ENCODE measurements at places on chromosomes 7 and 10.

DNA sequence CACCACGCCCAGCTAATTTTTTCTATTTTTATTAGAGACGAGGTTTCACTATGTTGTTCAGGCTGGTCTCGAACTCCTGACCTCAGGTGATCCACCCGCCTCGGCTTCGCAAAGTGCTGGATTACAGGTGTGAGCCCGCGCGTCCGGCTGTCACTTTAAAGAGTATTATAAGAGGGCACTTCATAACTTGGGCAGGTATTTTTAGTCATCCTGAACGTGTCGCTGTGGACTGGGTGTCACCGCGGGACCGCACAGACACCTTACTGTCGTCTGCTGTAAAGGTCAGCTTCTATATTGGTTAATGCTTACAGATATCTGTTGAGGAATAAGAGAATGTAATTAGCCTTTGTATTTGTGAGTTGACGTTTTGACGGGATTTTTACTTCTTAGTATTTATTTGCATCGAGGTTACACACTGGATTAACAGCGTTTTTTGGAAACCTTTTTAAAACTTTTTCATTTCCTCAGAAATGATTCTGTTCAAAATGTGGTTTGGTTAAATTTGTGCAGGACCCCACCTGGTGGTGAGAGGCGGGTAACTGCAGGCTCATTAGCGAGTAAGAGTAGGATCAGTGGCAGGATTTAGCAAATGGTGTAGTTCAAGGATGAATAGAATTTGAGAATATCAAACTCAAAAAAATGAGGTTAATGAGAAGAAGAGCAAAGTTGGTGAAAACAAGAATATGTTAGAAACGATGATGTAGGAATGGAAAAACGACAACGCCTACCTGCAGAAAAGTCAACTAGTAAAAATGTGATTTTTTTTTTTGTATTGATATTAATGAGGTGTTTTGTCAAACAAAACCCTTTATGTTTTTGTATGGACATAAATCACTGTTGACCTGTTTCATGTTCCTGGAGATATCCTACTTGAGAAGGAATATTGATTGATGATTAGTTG is 3.2 kb downstream of the DNAJB6 start:
- DNase-seq, result peak; percentile 38

- DNase-seq, result peak; percentile 74
These were observed 51.4 kb downstream of the C10orf67 start for GRCh38 chr10:23293145-23293724.

DNA sequence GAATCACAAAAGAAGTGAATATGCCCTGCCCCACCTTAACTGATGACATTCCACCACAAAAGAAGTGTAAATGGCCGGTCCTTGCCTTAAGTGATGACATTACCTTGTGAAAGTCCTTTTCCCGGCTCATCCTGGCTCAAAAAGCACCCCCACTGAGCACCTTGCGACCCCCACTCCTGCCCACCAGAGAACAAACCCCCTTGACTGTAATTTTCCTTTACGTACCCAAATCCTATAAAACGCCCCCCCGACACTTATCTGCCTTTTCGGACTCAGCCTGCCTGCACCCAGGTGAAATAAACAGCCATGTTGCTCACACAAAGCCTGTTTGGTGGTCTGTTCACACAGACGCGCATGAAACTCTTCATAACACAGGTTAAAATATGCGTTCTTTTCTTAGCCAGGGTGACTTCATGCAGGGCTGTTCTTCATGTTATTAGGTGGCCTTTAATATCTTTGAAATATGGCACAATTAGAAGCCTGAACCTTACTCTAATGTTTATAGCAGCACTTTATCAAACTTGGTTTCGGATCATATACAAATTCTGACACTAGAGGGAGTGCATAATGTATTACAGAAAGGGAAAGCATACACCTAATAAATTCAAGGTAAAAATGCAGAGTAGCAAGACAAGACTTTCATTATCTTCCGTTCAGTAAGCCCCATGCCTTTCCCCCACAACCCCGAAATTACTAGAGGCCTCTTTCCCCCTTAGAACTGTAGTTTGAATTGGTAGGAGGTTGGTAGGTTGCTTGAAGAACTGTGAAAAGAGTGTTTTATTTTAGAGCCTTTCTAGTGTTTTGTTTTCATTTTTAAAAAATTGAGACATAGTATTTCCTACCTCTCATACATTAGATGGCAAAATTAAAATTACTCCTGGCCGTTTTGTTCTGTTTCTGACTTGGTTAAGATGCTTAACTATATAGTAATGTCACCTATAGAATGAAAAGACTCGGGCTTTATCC is 117.9 kb downstream of the NPY start:
- DNase-seq, result peak; percentile 25

- DNase-seq, result no peak
These were observed 461.4 kb upstream of the POT1 start for GRCh38 chr7:125390981-125391380.

DNA sequence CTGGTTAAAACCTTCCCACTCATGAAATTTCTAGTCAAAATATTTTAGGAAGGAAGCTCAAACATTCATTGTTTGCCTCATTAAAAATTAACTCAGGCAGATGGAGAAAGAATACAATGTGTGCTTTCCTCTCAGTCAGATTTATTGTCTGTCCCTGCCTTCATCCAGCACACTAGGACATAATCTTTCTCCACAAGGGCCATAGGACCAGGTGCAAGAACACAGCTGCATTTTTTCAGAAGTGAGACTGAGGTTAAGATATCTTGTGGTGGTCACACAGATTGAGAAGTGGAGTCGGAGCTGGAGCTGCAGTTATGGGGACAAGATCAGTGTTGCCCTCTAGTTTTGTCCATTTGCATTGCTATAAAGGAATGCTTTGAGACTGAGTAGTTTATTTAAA is 666.3 kb downstream of the CCSER2 start:
- DNase-seq, result no peak

DNA sequence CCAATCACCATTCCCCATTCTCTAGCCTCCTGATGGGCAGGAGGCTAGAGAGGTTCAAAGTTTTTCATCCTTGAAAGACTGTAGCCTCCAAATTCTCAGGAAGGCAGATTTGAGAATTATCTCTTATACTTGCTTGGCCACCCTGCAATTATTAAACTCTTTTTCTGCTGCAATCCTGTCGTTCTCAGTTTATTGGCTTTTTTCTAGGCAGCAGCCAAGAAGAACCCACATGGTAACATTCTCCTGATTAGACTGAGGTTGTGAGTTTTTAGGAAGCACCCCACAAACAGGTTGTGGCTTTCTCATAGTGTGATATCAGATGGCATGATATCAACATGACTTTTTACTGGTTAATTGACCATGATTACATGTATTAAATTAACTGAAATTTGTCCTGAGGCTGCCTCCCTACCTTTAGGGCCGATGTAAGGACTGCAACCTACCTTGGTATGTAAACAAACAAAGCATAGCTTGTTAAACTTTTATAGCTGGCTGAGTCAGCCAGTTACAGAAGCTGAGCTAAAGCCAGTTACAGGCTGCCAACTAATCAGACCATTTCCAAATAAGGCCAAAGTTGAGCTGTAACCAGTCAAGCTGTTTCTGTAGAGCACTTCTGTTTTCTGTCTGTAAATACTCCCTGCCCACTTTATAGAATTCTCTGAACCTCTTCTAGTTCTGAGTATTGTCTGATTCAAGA is 3.2 kb upstream of the ZNF248 start:
- no peak for DNase-seq

- DNase-seq, result no peak
These were observed 8.6 kb downstream of the CAMK2G start for GRCh38 chr10:73865459-73866442.
